Activated CD8-positive, alpha-beta T cell treated with anti-CD3 and anti-CD28 coated beads, Interleukin-2, amount 10 ng/mL, durations not matched to agents 7 days and 5 days (primary cell): ENCODE measurements at places on chromosomes 7 and 10.
A peak's percentile ranks its signal among the peaks of the same experiment; 100 is the strongest.

- no peak overlapping the region for H3K4me3 ChIP-seq
- H3K36me3 ChIP-seq, result no peaks in the 10 kb centered on the region
- no peaks in the 10 kb centered on the region for H3K4me1 ChIP-seq
- DNase-seq, result no peak
- peaks cover 3% of the 10 kb centered on the region for H3K27me3 ChIP-seq
Observed at GRCh38 chr10:61173450-61173849, 229.5 kb upstream of the RHOBTB1 start.

GRCh38 chr7:5532536-5533335 is 109.1 kb upstream of the TNRC18 start:
- H3K27ac ChIP-seq, result peak overlapping the region; percentile 98
- H3K36me3 ChIP-seq, result peaks cover 30% of the 10 kb centered on the region
- H3K4me1 ChIP-seq, result peaks cover 26% of the 10 kb centered on the region
- peak overlapping the region; percentile 92 for H3K4me3 ChIP-seq
- H3K27me3 ChIP-seq, result no peaks in the 10 kb centered on the region

DNA sequence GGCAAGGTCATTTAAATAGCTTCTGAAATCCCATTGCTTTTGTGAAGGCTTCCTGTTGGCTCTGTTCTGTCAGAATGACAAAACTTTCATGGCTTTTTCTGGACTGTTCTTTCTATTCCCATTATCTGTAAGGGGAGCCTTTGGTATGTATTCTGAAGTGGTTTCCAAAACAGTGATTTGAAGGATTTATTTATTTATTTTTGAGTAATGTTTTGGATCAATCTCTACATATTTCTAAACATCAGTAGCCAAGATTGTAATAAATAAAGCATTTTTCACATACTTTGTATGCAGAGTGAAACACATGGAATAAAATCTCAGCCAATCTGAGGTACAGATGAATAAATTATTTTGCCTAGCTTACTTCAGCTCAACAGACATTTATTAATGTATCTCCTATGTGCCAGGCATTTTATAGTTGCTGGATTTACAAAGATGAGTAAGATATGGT is 121.1 kb downstream of the BBS9 start:
- no peaks in the 10 kb centered on the region for H3K4me1 ChIP-seq
- H3K27ac ChIP-seq, result no peak overlapping the region
- no peaks in the 10 kb centered on the region for H3K27me3 ChIP-seq
- DNase-seq, result no peak
- H3K4me3 ChIP-seq, result no peak overlapping the region
- no peaks in the 10 kb centered on the region for H3K36me3 ChIP-seq

DNA sequence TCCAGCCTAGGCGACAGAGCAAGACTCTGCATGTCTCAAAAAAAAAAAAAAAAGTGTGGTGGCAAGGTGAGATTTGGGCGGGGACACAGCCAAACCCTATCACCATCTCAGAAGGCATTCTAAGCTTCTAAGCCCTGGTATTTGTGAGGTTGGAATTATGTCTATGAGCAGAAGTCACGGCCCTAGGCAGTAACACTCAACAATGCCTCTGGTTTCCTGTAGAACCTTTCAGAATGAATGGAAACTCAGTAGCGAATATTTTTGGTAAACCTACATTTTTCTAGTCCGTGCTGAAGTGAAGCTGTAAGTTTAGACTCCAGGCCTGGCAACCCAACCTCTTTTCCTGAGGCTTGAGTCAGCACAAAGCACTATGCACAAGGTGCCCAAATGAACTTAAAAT is 88.3 kb downstream of the FAM107B start:
- peaks cover 4% of the 10 kb centered on the region for H3K4me1 ChIP-seq
- no peak overlapping the region for H3K4me3 ChIP-seq
- no peak for DNase-seq
- H3K27ac ChIP-seq, result no peak overlapping the region
- H3K27me3 ChIP-seq, result no peaks in the 10 kb centered on the region

- H3K4me3 ChIP-seq, result no peak overlapping the region
- no peaks in the 10 kb centered on the region for H3K36me3 ChIP-seq
- no peaks in the 10 kb centered on the region for H3K27me3 ChIP-seq
- no peak for DNase-seq
Observed at GRCh38 chr7:136046548-136046947, 69.4 kb upstream of the MTPN start.

- H3K27me3 ChIP-seq, result peaks cover 30% of the 10 kb centered on the region
- H3K36me3 ChIP-seq, result no peaks in the 10 kb centered on the region
- no peak for DNase-seq
- H3K4me3 ChIP-seq, result no peak overlapping the region
- H3K4me1 ChIP-seq, result no peaks in the 10 kb centered on the region
- H3K27ac ChIP-seq, result no peak overlapping the region
Observed at GRCh38 chr7:26593896-26594295, 270.5 kb downstream of the SKAP2 start.

GRCh38 chr10:49615721-49616120 is 1.9 kb downstream of the CHAT start:
- no peak overlapping the region for H3K4me3 ChIP-seq
- H3K27me3 ChIP-seq, result peaks cover 58% of the 10 kb centered on the region
- no peak overlapping the region for H3K27ac ChIP-seq
- peaks cover 4% of the 10 kb centered on the region for H3K4me1 ChIP-seq
- DNase-seq, result no peak
- H3K36me3 ChIP-seq, result peaks cover 14% of the 10 kb centered on the region

- no peak overlapping the region for H3K4me3 ChIP-seq
- H3K27ac ChIP-seq, result no peak overlapping the region
- no peak for DNase-seq
- no peaks in the 10 kb centered on the region for H3K36me3 ChIP-seq
- H3K27me3 ChIP-seq, result no peaks in the 10 kb centered on the region
Observed at GRCh38 chr10:57638411-57638810, 629.3 kb downstream of the IPMK start.
